Stimulated activated CD8-positive, alpha-beta memory T cell treated with anti-CD3 and anti-CD28 coated beads, Interleukin-7, amount 100 ng/mL, for 1 hour (primary cell): ENCODE measurements at places on chromosomes 3 and 15.

DNA sequence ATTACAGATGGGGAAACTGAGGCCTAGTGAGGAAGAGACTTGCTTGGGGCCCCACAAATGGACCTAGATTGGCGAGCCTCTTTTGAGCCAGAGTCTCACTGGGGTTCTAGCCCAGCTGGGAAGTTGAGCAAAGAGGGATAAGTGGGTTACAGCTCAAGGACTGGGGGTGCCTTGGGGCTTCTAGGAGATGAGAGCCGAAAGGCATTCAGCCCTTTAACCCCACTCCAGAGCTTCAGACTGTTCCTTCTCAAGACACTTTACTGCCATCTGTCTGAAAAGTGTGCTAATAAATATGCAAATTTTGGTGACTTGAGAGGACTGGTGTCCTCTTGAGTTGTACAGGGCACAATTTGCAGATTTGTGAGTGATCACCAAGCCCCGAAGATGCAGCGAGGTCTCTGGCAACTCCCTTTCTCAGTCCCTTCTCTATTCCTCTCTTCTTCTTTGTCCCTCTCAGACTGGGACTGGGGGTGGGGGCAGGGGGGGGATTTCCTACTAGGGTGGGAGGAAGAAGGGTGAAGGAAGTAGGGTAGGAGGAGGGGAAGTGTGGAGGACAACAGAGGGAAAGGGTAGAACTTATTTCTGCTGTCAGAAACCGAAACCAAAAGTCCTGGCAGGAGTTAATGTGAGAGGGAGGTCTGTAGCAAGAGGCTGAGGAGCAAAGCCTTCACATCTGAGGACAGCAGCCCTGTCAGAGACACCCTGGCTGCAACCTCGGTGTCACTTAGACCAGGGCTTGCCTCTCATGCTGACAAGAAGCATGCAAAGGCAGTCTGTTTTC, 16.2 kb upstream of the ANKDD1A start:
- DNase-seq = no peak

DNA sequence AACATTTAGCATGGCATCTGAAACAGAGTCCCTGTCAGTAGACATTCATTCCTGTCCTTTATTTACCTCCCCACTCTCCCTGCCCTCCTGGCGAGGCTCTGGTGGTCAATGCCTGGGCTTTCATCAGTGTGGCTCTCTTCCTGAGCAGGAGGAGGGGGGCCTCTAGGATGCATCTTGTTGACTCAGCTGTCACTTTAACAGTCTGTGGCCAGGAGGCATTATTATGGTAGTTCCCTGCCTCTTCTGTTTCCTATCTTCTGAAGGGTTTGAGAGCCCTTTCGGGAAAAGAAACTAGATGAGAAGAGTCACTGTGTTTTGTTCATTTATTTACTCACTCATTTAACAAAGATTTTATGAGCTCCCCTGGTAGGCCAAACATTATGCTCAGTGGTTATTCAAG, 2.4 kb upstream of the PPP1R14D start:
- no peak for DNase-seq

DNA sequence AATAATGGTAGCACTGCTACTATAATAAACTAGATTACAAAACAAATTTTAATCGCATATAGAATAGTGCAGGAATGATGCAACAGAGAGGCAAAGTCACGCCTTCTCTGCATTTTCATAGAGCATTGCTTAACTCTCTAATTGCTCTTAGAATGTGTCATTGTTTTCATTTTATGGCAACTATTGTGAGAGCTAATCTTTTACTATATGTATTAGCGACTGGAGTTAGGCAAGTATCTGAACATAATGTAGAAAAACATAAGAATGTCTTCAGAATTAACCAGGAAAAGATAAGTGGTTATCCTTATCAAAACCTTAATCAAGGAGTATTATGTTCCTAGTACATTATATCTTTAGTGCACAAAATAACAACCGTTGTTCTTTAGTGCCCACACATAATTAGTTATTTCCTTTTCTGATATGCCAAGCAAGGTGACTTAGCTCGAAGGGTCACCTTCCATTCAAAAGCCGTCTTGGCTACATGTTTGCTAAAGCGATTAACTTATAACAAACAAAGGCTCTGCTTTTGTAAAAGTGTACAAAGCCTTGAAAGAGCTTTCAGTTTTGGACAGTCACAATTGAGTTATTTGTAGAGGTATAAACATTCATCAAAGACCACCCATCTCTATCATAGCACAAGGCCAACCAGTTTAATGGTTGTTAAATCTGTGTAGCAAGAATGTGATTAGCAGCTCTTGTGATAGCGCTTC, 1328.9 kb downstream of the ROBO2 start:
- DNase-seq = no peak

- DNase-seq = no peak
These were observed 1123.7 kb downstream of the IGSF11 start for GRCh38 chr3:117910820-117911521.

GRCh38 chr3:7651274-7651673, 790.4 kb downstream of the GRM7 start:
- no peak for DNase-seq

DNA sequence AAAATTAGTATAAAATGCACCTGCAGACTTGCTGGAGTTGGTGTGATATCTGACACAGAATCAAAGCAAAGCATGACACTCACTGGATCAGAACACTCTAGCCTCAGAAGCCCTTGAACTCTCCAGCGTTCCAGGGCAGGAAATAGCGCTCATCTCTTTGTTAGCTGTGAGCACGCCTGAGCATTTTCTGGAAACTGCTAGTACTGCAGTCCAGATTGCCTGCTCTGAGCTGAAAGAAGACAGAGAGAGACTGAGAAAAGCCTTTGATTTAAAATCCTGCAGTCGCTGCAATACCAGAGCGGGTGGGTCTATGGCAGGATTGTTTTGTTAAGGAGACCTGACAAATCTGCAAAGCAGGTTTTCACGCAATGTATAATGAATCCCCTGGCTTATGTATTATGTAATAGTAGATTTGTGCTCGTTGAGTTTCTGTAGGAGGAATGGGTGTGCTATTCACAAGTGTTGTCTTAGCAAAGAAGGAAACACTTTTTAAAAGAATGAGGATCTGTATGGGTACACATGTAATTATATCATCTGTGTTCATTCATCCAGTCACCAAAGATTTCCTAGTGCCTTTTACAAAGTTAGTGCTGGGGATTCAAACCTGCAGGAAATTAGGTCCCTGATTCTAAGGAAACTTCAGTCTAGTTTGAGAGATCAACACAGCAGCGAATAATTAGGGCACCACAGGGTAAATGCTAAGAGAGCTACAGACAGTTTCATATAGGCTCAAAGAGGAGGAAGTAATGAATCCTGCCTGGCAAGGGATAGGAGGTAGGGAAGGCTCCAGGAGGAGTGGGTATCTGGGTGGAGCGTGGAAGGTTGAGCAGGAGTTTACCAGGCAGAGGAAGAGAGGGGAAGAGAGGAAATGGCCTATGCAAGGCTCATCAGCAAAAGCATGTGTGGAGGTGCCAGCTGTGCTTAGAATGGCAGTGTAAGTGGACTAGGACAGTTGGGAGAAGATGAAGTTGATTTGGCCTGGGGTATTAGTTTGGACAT, 26.1 kb upstream of the MGLL start:
- no peak for DNase-seq

DNA sequence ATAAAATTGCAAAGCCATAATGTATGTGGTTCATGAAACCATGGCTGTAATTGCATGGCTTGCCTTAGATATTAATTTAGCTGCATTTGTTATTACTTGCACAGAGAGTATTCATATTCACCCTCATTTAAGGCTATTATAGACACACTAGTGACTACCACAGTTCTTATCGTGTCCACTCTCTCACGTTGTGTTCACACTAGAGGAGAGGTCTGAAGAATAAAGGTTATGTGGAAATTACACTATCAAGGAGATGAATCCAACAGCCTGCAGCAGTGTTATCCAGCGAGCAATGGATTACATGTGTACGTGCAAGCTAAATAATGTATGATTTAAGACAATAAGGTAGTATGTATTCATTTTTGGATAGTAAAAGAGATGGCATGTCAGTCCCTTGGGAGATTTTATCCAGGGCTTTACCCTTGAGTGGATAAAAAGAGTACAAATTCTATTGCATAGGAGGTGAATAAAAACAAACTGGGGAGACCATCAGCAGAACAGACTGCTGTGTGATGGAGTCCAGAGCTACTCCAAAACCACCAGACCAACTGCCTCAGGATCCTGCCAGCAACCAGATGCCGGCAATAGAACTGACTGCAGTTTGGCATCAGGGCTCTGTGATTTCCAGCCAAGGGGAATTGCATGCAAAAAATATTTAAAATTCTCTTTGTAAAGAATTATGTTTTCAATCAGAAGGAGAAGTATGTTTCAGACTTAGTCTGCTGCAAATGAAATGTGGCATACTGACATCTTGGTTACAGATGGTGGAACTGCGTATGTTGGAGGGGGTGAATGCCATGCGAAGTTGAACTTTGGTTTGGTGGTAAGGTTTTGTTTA, 146.6 kb downstream of the RBMS3 start:
- no peak for DNase-seq

DNA sequence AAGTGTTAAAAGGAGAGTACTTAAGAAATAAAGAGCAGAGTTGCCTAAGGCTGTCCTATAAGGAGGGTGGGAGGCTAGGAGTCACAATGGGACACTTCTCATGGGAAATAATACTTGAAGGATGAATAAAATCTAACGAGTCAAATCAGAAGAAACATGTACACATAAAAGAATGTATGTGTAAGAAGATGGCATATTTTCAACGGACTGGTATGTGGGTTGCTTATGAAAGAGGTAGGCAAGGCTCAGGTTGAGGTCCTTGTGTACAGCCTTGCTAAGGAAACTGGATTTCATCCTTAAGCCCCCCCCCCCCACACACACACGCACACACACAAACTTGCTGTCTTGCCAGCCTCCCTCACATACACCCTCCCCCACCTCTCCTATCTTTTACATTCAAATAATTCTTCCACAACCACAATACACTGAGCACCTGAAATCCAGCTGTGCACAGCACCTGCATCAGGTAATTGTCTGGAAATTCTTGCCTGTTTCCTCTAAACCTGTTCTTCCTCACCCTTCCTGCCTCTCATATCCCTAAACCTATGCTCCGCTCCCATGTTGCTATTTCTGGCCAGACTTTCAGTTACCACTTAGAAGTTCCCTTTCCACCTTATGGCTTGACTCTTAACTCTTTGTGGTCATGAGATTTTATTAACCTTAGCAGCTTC, 79.2 kb downstream of the FMN1 start:
- DNase-seq = no peak

DNA sequence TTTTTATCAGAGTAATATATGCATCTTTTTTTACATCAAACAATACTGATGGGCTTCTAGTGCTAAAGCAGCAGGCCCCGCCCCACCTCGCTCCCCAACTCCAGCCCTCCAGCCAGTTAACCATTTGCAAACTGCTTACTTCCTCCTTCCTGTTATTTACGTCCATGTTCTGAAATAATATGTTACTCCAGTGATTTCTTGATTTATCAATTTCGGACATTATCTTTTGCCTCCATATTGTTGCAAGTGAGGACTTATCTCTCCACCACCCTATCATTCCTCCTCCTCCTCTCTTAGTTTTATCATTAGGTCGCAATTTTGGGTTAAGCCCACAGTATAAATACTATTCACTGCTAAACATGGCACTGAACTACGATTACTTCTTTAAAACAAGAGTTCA, 39.5 kb downstream of the ZNF710 start:
- DNase-seq = no peak

- no peak for DNase-seq
These were observed 23.1 kb downstream of the TNK2 start for GRCh38 chr3:195885036-195885891.

DNA sequence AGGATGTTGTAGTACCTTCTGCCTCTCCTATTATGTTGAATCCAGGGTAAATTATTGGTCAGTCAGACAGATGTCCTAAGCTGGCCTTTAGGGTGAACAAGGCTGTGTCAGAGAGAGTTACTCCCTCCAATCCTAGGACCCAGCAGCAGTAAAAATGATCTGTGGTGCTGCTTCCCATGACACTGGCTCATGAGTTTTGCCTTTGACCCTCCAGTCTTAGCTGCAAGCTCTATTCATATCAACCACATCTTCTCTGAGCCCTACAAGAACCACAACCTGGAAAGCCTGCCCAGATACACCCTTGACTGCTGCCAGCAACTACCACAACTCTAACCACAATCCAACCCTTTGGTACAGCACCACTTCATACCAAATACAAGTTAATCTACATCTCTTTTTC, 27.2 kb upstream of the PHLDB2 start:
- DNase-seq = no peak

- DNase-seq = no peak
These were observed 309.3 kb downstream of the LRRC3B start for GRCh38 chr3:26931896-26932295.

GRCh38 chr3:14483286-14483685, 56.9 kb downstream of the GRIP2 start:
- no peak for DNase-seq

- no peak for DNase-seq
These were observed 504.2 kb upstream of the PROK2 start for GRCh38 chr3:72288955-72289691.

- no peak for DNase-seq
These were observed 731.4 kb downstream of the PLOD2 start for GRCh38 chr3:145429546-145429945.

GRCh38 chr3:184015381-184016019, 2.2 kb downstream of the ABCC5 start:
- DNase-seq = no peak

- no peak for DNase-seq
These were observed 78.7 kb downstream of the KLF13 start for GRCh38 chr15:31405200-31405920.

- DNase-seq = no peak
These were observed 2.5 kb downstream of the RSL24D1 start for GRCh38 chr15:55194256-55194655.
